ENCODE measurements at places on chromosomes 1 and 21.

DNA sequence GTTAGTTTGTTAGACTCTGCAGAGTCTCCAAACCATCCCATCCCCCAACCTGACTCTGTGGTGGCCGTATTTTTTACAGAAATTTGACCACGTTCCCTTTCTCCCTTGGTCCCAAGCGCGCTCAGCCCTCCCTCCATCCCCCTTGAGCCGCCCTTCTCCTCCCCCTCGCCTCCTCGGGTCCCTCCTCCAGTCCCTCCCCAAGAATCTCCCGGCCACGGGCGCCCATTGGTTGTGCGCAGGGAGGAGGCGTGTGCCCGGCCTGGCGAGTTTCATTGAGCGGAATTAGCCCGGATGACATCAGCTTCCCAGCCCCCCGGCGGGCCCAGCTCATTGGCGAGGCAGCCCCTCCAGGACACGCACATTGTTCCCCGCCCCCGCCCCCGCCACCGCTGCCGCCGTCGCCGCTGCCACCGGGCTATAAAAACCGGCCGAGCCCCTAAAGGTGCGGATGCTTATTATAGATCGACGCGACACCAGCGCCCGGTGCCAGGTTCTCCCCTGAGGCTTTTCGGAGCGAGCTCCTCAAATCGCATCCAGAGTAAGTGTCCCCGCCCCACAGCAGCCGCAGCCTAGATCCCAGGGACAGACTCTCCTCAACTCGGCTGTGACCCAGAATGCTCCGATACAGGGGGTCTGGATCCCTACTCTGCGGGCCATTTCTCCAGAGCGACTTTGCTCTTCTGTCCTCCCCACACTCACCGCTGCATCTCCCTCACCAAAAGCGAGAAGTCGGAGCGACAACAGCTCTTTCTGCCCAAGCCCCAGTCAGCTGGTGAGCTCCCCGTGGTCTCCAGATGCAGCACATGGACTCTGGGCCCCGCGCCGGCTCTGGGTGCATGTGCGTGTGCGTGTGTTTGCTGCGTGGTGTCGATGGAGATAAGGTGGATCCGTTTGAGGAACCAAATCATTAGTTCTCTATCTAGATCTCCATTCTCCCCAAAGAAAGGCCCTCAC is at the start of gene OLIG2:
Gene OLIG2 (plus strand): TSS at position 447 of the 954 bp plus-strand sequence. CDS start 928 bp downstream, outside the sequence.
- DNase-seq, result peak; percentile 96

GRCh38 chr1:152444045-152444444 is 30.0 kb upstream of the CRNN start:
- no peak for DNase-seq

- DNase-seq, result no peak
These were observed 177.9 kb downstream of the EIF4G3 start for GRCh38 chr1:20998826-20999225.

- DNase-seq, result peak; percentile 50
These were observed 2.4 kb downstream of the ARID1A start for GRCh38 chr1:26697978-26698849.

DNA sequence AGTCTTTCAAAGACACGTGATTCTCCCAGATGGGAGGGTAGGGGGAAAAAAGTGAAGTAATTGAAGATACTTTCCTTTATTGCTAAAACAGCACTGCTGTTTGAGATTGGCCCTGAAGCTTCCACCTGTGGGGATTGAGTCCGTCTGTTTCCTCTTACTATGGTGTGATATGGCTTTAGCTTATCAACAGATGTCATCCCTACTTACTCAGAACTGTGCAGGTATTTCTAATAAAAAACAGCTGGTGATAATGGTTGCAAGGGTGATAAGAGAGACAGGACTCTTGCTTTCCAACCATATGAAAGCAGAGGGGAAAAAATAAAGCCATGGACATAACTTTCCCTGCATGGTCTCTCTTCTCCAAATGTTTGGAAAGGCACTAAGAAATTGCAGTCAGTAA is 41.7 kb upstream of the C8B start:
- no peak for DNase-seq

DNA sequence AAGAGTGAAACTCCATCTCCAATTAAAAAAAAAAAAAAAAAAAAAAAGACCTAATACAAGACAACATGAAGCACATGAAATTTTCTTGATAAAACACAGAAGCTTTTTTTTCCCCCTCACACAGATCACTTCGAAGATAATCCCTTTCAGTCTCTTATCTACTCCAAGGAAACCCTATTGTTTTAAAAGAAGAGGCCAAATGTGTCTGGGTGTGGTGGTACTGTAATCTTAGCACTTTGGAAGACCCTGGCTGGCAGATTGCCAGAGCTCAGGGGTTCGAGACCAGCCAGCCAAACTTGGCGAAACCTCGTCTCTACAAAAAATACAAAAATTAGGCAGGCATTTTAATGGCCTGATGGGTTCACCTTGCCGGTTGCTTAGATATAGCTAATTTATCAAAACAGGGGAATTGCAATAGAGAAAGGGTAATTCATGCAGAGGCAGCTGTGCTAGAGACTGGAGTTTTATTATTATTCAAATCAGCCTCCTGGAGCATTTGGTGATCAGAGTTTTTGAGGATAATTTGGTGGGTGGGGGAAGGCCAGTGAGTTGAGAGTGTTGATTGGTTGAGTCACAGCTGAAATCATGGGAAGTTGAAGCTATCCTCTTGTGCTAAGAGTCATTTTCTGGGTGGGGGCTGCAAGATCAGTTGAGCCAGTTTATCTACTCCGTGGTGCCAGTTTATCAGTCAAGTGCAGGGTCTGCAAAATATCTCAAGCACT is 62.5 kb downstream of the SLC16A1 start:
- DNase-seq, result no peak

- DNase-seq, result no peak
These were observed 54.6 kb downstream of the CDC7 start for GRCh38 chr1:91555074-91555730.

GRCh38 chr1:55188909-55189308 is 26.3 kb downstream of the USP24 start:
- no peak for DNase-seq

- no peak for DNase-seq
These were observed 86.8 kb downstream of the PLA2G4A start for GRCh38 chr1:186915555-186915954.

- no peak for DNase-seq
These were observed 36.2 kb upstream of the C1QA start for GRCh38 chr1:22600071-22600816.

DNA sequence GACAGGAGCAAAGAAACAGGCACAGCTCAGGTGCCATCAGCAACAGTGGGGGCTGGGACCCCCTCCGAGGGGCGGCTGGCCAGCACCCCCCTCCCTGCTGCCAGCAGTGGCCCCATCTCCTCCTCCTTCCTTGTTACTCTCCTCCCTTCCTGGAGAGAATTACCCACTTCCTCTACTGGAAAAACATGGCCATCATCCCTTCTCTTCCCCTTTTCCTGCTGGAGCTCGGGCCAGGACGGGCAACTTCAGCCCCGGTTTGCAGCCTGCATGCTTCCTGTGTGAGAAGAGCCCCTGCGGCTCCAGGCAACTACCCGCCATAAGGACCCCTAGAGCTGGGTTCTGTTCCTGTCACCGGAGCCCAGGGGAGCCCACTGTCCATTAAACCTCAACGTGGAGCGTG is 17.6 kb downstream of the MEGF6 start:
- no peak for DNase-seq

DNA sequence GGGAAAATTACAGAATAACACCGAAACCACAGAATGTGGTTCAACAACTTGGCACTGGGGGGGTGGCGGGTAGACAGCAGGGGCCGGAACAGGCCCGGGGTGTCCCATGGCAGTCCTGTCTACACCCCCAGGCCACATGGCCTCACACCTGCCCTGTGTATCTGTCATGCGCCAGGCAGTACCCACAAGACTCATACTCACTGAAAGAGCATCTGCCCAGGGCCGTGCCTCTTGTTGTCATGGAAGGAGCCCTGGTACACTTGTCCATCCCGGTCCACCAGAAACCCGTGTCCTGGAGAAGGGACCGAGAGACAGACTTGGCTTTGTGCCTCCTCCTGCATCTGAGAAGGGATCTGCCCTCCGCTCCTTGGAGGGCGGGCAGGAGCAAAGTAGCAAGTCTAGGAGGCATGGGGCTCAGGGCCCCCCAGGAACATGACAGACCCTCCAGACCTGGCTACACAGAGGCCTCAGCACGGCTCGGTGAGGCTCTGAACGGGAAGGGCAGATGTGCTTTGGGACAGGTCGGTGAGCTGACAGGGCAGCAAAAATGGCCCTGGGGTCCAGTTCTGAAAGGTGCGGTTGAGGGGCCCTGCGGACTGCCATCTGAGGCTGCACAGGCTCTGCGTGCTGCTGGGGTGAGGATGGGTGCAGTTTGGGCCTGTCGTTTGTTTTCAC is 5.6 kb downstream of the MORN1 start:
- no peak for DNase-seq

DNA sequence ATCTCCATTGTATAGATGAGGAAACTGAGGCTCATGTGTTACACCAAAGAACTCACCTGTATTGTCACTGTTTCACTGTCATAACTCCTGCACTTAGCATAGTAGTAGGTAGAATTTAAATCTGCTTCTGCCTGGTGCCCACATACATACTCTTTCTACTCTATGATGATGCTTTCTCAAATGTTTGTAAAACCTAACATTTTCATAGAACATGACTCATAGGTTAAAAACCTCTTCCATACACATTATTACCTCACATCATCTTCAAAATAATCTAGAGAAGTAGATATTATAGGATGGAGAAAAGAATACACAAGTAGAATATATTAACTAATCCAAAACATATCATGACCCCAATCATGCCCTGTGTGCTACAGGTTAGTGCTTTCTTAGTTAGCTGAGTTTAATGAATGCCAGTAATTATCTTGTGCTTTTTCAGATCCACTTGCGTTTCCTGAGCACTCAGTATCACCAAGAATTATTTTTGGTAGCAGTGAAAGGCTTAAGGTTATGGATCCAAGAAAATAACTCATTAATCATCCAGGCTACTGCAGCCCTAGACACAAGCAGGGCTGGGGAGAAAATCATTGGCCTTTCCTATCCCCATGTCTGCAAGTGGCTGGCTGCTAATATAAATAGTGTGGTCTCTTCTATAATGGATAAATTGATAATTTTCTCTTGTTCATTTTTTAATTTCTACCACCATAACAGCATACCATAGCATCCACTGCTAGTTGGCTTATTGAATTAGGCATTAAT is 156.9 kb downstream of the LRRC40 start:
- no peak for DNase-seq

DNA sequence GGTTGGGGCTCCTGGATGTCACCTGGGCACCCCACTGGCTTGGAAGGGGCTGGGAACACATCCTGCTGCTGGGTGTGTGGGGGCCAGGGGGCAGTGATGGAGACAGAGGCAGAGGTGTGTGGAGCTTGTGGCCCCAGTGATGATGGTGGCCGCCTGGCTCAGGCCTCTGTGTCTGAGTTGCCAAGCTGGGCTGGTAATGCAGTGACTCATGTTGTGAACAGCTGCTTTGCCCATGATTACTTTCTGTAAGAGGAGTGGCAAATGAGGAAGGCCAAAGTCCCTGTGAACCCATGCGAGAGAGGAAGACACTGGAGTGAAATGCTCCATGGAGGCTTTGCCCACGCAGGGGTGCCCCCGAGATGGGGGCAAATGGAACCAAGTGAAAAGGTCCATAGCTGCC is 86.8 kb downstream of the KCNJ6 start:
- DNase-seq, result no peak

GRCh38 chr1:177600936-177601335 is 368.9 kb downstream of the SEC16B start:
- DNase-seq, result no peak

DNA sequence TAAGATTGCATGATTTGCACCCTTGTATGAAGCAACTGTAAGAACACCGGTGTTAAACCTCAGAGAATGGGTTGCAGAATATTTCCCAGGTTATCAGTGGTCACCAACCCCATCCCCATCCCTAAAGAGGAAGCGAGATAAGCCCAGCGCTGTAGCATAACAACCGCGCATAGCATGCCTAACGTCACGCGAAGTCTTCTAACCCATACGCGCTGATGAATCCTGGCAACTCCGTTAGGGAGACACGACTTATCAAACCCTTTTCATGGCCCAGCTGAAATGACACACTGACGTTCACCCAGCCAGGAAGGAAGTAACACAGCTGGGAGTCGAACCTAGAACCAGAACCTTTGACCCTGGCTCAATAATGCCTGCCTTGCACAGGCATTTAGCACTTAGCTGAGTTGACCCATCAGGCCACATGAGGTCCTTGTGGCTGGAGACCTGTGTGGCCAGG is 24.2 kb downstream of the TMEM51 start:
- DNase-seq, result no peak

DNA sequence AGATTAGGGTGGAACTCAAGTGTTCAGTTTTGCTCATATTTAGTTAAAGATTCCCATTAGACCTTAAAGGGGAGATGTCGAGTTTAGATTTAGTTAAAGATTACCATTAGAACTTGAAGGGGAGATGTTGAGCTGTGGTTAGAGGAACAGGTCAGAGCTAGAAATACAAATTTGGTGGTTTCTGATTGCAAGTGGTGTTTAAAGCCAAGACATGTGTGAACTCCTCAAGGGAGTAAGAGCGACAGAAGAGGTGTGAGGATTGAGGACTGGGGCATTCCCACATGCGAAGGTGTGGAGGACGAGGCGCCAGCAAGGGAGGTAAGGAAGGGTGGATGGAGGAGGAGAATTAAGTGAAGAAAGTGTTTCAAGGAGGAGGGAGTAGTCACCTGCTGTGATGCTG is 168.6 kb downstream of the IER5 start:
- DNase-seq, result no peak

- peak; percentile 89 for DNase-seq
These were observed 5.2 kb downstream of the CAPN9 start for GRCh38 chr1:230752407-230752806.

DNA sequence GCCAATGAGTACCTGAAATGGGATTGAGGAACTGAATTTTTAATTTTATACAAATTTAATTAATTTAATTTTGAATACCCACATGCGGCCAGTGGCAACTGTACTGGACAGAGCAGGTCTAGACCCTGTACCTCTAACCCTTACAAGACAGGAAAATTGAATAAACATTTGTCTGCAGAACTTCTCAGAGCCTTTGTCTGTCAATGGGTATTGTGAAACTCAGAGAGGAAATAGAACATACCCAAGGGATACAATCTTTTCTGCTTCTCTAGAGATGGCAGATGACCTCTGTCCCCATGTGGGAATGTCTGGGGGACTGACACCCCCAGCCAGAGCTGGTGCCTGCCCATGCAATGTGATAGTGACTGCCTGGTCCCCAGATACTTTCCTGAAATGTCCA is 220.6 kb downstream of the TM2D1 start:
- no peak for DNase-seq

- no peak for DNase-seq
These were observed 146.9 kb downstream of the RWDD3 start for GRCh38 chr1:95380909-95381308.

- DNase-seq, result no peak
These were observed 1.6 kb downstream of the ELF3 start for GRCh38 chr1:202011994-202012393.

GRCh38 chr1:113875714-113876113 is 4.2 kb upstream of the PTPN22 start:
- no peak for DNase-seq

DNA sequence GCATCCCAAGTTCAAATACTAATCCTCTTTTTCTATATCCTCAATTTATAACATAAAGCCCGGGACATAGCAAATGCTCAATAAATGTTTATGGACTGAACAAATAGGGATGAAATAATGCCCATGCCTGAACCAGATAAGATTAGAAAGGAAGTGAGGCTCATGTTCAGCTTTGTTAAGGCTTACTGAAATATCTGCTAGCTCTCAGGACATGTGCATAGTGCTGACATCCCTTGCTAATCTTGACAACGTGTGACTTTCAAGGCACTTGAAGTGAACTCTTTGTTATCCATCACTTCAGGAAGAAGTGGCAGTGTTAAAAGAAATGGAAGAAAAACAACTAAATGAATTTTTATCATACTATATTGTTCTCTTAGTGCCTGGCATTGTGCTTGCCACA is 260.3 kb upstream of the SGIP1 start:
- DNase-seq, result no peak

All from head of caudate nucleus (tissue), 42 donors.